ENCODE measurements at places on chromosomes 6 and 20. TPM values are rescaled to one million over a fixed set of nuclear protein-coding genes. Genes with fewer than 3 reads are reported as not detected.

GRM4 gene
- total RNA-seq = not detected

DNA sequence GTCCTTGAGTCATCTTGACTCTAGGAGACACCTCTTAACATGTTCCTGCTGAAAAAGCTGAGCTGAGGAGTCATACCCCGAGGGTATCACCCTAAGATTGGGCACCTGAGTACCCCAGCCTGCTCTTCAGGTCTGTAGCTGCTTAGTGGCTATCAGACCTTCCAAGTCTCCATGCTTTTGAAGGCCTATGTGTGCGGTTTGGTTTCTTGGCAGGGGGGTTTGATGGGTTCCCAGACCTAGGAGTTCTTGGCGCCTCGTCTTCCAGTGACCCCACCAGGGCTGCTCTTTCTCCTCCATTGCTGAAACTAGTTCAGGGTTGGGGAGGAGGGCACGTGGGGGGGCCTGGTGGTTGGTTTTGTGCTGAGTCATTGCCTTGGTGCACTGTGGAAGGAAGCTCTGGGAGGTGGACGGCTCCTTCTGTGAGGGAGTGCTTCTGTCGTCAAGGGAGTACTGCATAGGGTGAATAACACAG is 20.1 kb downstream of the IGF2R start:
- no peak for DNase-seq

DNA sequence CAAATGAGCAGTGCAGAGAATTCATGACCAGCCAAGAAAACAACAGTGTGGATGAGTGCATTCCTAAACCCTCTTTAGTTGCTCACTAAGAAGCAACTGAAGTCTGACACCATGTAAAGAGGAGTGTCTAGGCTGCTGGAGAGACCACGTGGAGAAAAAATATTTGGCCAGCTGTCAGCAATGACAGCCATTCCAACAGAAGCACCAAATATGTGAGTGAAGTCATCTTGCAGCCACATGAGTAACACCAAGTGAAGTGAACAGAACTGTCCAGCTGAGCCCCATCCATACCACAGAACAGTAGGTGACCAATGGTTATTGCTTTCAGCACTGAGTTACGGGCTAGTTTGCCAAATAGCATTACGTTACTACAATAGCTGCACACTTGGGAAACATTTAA is 89.4 kb downstream of the TBXT start:
- DNase-seq = no peak

- no peak for DNase-seq
Observed at GRCh38 chr6:2693231-2693630, 57.5 kb downstream of the MYLK4 start.

- no peak for DNase-seq
Observed at GRCh38 chr6:6588064-6588923, at the start of gene LY86. LY86 (plus strand) TSS chr6:6588720; CDS start chr6:6588735, 15 bp downstream.

OOEP gene
- total RNA-seq = not detected

GRCh38 chr6:10418862-10419748 is 4.2 kb upstream of the TFAP2A start:
- peak; percentile 86 for DNase-seq

DNA sequence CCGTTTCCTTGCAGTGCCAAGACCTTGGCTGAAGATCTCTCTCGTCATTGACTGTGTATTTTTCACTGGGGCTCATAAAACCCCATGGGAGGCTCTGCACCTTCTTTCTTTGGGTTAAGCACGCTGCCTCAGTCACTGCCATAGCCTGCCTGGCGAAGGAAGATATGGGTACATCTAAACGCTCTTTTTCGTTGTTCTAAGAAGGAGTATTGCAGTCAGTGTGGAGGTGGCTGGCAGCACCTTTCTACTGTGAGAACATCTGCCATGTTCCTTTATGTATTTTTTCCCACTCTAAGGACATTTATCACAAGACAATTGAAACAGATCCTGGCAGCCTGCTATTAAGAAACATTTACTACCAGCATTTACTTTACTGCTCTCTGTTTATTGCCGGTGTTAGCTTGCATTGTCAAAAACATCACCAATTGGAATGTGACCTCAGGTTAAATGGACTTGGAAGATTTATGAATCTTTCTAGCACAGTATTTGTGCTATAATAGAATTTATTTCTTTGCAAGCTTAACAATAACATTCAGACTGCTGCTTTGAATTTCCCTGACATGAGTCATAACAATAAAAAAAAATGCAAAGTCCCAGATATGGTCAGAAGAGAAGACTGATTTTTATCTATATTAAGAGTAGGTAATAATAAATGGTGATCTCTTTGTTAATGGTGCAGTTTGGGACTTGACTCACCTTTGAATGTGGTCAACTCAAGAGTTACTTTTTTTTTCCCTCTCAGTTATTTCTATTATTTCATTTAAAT is 62.2 kb upstream of the CLDN20 start:
- no peak for DNase-seq

GRCh38 chr6:35049900-35050756 is 91.0 kb downstream of the TCP11 start:
- DNase-seq = no peak

DNA sequence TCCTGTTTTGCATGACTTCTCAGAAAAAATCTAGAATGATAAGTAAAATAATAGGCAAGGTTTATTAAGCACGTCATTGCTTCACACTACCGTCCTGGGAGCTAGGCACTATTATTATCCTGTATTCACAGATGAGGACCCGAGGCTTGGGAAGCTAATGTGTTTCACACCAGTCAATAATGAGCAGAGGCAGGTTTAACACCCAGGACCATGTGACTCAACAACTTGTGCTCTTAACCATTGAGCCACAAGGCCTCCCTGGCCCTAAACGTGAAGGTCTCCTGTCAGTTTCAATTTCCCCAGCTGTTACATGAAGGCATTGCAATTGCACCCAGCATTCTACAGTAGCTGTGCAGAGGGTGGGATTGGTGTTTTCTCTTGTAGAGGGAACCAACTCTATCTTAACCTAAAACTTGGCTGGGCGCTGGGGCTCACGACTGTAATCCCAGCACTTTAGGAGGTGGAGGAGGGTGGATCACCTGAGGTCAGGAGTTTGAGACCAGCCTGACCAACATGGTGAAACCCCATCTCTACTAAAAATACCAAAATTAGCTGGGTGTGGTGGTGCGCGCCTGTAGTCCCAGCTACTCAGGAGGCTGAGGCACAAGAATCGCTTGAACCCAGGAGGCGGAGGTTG is 191.2 kb downstream of the BCAS1 start:
- DNase-seq = no peak

- DNase-seq = no peak
Observed at GRCh38 chr20:31606804-31607639, 1.9 kb downstream of the ID1 start.

DNA sequence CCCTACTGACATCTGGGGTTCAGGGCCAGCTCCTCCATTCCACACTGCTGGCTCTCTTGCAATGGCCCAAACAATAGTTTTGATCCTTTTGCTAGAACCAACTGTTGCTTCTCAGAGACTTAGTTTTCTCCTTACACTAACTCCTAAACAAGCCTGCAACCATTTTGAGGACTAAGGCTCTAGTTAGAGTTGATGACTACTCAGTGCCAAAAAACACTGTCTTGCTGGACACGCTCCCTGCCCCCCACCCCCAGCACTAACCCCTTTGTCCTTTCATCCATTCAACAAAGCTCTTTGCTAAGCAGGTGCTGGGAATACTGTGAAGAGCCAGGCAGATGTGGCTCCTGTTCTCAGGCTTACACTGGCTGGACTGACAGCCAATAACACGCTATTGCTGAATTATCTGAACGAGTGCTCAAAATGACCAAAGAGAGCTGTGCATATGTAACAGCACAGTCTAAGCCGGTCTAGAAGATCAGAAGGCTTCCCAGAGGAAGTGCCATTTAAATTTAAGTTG is 17.6 kb downstream of the GCLC start:
- DNase-seq = no peak

DNA sequence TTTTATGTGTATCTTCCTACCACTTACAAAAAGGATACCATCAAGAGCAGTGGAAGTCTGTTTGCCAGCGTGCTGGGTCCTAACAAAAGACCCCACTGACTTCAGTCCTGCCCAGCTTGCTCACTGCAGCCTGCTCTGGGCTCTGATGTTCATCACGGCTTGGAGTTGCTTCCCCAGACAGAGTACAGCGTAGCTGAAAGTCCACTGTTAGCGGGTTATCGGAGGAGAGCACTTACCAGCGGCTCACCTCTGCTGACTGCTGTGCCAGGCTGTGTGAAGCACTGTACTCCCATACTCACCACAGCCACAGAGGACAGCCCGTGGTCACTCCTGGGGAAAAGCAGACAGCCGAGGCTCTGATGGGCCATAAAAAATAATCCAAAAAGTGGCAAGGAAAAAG is 40.2 kb downstream of the CTCFL start:
- DNase-seq = no peak

DNA sequence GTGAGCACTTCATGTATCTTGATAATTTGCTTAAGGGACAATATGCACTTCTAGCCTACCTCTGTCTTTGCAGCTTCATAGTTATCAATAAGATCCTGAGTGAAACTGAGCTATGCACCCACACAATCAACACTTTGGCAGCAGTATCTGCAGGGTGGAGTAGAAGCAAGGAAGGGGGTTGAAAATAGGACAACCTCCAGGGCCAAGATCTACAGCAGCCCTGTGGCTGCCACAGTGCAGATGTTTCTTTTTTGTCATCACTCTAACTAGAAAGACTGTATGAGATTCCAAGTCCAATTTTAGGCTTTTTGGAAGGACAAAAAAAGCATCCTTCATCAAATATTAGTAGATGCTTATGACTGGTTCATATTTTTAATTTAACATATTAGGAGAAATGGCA is 336.1 kb upstream of the CITED2 start:
- no peak for DNase-seq

CLDN20 gene
- total RNA-seq = not detected

DNA sequence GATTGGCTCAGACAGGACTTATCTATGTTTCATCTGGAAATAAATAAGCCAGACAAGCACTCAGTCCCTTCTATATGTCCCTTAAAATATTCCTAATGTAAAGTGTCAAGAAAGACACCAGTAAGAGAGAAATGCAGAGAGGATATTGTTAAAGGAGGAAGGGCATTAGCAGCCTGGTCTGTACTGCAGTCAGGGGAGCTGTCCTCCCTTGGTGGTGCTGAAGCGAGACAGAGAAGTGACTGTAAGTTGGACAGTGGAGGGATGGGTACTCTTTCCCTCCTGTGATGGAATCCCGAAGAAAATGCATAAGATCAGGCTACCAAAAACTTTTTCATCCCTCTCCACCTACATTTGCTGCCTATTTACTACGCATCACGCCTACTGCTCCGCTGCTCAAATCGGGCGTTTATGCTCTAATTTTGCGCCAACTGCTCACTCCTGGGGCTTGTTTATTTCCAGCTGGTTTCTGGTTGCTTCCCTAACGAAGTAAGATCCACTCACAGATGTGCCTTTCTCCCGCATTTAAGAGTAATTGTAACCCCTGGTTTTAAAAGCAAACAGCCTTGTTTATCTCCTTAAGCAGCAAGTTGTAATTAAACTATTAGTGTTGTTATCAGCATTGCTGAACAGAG is 35.2 kb downstream of the PHACTR1 start:
- peak; percentile 62 for DNase-seq

- DNase-seq = no peak
Observed at GRCh38 chr6:23340271-23340670, 770.9 kb downstream of the HDGFL1 start.

- DNase-seq = peak; percentile 90
Observed at GRCh38 chr6:46170357-46171289, at the start of gene ENPP5. ENPP5 (minus strand) TSS chr6:46170980; CDS start chr6:46168262, 2,718 bp downstream.

DNA sequence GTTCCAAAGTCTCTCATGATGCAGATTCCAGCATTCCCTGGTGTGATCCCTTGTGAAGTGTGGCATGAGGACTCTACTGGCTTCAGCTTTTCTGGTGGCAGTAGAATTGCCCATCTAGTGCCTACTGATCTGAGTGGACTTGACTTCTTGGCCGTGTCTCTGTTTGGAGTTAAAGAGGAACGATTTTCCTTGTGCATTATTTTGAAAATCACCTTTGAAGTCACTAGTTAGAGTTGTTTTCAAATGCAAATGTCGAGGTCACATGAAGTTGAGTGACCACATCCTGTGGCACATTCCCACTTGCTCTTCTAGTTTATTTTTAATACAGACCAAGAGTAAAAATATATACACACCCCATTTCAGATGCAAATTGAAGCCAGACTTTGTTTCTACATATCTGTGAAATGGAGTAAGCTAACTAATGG is 270.7 kb upstream of the TAB2 start:
- DNase-seq = no peak

MATN4 gene
- total RNA-seq = 1.6 TPM

DNA sequence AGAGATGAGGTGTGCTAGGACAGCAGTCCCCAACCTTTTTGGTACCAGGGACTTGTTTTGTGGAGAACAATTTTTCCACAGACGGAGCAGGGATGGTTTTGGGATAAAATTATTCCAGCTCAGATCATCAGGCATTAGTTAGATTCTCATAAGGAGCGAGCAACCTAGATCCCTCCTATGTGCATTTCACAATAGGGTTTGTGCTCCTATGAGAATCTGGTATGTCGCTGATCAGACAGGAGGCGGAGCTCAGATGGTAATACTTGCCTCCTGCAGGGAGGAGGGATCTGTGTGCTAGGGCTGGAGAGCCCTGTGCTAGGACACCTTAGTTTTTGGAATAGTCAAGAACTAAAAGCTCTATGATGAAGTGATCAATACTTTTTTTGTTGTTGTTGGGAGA is 2.5 kb downstream of the SMIM13 start:
- DNase-seq = no peak

GRCh38 chr6:170007468-170008293 is 256.3 kb downstream of the ERMARD start:
- no peak for DNase-seq

DNA sequence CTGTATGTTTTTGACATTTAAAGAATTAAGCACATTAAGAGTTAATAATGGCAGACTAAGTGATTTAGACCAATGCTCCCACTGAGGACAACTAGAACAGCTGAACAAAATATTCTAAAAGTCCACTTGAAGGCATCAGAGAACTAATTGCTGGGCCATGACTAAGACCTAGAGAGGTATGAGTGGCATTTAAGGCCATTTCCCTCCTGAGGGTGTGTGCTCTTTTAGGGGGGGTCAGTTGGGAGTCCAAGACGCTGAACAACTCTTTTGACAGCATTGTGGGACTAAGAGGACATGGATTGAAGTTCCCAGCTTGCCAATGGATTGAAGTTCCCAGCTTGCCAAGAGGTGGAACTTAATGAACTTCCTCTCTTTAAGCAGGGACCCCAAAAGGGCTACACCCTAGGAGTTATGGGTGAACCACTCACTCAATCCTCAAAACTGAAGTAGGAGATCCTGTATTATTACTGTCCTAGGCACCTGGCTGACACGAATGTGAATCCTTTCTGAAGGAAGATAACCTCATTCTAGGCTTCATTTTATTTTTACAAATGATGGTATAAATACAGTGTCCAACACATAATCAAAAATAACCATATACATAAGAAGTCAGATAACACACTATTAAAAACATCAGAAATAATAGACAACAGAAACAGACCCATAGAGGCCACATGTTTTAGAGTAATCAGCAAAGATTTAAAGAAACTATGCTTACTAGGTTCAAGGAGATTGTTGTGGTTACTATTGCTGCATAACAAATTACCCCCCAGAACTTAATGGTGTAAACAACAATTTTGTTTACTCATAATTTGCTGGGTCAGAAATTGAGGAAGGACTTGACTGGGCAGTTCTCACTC is 175.1 kb downstream of the VEGFA start:
- DNase-seq = no peak

GRCh38 chr6:134347885-134348805 is 30.2 kb upstream of the SGK1 start:
- DNase-seq = no peak

- DNase-seq = no peak
Observed at GRCh38 chr20:63787302-63787701, 43.8 kb downstream of the ZBTB46 start.

Measured in breast epithelium (tissue), 4 donors.